Inflammatory macrophage treated with lipopolysaccharide for 1 hour (primary cell): ENCODE measurements at places on chromosomes 7 and 10.

DNA sequence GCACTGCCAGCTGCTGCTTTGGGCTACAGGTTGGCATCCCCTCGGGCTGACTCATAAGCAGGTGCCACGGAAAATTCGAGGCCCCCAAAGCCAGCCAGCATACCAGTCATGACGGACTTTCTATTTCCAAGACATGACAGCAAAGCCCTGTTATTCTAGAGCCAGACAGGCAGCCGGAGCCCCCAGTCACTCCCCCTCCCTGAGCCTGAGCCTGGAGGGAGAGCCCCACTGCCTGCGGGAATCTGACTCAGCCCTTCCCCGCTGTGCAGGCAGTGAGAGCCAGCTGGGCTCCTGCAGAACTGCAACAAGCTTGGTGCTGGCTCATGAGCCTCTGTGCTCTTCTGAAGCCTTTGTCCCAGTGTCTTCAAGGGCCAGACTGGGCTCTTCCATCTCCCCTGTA lies 15.8 kb downstream of the BTBD16 start:
- no peak for DNase-seq

DNA sequence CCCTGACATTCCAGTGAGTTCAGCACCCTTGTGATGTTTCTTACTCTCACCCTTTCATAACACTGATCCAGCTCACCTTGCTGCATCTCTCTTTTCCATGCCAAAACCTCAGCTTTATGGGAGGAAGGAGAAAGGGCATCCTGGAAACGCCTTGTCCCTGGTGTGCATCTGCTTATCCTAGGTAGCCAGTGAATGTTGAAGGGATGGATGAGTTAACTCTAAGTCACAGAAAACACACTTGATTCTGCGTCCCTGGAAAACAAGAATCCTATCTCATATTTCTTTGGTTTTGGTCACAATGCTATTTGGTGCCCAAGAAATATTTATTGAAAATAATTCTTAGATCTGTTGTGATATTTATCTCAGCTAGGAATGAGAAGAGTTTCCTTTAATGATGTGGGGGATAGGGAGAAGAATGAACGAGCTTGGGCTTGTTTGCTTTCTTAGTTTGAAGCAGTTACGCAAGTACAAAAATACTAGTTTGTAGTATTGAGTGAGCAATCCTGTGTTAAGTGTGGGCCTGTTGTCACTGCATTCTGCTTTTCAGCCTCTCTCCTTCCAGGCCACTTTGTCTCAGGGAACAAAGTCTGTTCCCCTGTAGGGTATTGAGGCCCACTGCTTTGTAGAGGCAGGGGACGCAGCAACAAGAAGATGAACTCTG lies 126.5 kb downstream of the ARID5B start:
- DNase-seq: no peak

DNA sequence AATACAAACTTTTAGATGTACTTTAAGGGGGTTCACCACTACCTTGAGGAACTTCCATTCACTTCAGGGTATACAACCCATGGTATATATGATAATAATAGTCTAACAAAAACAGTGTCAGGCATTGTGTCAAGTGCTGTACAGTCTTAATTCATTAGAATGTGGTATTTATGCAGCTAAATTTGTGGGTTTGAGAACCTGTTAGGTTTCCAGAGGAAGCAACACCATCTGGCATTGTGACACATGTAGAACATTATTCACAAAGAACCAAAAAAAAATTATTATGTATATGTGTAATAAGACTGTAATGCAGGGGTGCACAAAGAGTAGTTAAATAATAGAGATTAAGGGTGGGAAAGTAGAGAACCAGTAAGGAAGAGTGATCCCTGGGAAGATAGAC lies 26.3 kb downstream of the TMEM60 start:
- DNase-seq: no peak

GRCh38 chr7:157466867-157467261 lies 130.1 kb downstream of the DNAJB6 start:
- DNase-seq: no peak

- no peak for DNase-seq
Measured at GRCh38 chr10:13416760-13417159, 68.7 kb upstream of the SEPHS1 start.
